Stimulated activated CD8-positive, alpha-beta memory T cell treated with anti-CD3 and anti-CD28 coated beads, Interleukin-7, amount 100 ng/mL, for 1 hour (primary cell): ENCODE measurements at places on chromosomes 12 and 14.

- no peak for DNase-seq
These were observed 47.6 kb downstream of the ANO4 start for GRCh38 chr12:100842156-100842555.

- no peak for DNase-seq
These were observed 37.0 kb upstream of the PMCH start for GRCh38 chr12:102234599-102234998.

DNA sequence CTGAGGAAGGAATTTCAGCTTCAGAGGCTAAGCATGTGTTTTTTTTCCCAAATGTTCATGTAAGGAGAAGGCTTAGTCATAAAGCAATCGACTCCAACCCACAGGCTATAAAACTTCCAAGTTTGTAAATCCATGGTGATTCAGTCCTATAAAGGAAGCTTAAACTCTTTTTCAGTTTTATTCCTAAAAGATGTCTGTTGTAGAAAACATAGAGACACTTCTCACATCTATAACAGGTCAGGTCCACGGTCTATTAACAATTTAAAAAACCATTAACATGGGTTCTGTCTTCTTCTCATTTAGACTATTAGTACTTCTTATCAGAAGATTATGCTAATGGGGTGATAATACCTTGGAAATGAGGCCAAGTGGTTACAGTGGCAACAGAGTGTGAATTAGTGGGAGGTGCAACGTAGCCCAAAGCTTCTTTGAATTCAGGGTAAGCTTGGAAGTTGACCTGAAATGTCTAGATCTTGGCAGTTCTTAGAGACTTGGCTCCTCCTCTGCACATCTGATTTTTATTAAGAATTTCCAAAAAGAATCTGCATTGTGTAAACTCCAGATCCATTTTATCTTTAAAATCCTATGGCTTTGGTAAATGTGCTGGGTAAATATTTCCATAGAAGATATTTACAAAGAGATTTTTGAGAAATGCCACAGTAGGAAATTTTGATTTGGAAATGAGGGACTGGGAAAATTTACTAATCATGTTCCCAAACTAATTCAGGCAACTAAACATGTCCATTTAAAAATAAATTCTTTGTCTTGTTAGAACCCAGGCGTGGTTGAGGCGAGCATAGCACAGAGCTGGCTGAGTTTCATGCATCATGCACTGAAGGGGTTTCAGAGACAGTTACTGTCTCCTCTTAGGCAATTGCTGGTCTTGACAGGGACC lies 86.4 kb downstream of the EML1 start:
- no peak for DNase-seq

- DNase-seq: no peak
These were observed 20.2 kb upstream of the CHGA start for GRCh38 chr14:92902726-92903125.

- no peak for DNase-seq
These were observed 174.8 kb upstream of the RTL1 start for GRCh38 chr14:101078170-101078891.

DNA sequence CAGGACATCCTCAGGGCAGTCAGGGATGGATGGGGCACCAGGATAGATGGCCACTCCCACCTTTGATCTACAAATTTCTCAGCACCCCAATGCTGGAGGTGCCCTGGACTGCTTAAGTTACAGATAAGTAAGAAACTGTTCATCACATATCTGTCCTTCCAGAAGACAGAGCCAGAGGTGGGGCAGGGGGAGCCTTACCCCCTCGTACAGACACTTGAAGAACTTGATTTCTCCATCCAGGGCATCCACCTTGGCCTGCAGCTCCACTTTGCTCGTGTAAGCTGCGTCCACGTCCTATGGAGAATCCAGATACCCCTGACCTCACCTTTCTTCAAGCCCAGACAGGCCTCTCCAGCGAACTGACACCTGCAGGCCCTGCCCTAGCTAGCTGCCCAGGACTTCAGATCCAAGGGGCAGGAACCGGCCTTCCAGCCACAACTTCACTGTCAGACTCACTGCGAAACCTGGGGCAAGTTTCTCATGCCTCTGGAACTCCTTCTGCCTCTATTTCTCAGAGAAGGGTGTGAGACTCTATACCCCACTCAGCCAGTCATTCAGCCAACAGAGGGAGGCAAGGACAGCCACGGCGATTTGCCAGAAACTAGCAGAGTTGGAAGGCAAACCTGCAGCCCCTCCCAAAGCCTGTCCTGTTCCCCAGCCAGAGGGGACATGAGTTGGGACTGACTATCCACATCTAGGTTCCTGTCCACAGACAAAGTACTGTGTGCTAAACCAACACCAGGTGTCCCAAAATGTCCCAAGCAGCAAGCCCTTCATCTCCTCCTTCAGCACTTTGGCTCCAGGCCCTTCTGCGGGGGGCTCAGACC lies 3.8 kb downstream of the KRT73 start:
- no peak for DNase-seq

GRCh38 chr14:68495101-68496039 lies 297.5 kb downstream of the ZFP36L1 start:
- no peak for DNase-seq

DNA sequence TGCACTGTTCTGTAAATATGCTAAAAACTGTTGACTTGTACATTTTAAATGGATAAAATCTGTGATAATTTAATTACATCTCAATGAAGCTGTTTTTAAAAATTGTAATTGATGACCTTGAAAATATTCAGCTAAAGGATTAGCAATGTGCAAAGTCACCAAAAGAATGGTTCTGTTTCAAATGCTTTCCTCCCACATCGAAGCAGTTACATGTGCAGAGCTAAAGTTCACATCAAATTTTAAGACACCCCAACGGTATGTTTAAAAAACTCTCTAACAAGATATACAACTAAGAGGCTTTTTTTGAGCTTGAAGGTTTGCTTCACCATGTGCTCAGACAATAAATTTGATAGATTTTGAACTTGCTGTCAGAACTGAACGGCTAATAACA lies 114.6 kb upstream of the KRAS start:
- DNase-seq: no peak

- no peak for DNase-seq
These were observed 4.8 kb downstream of the TULP3 start for GRCh38 chr12:2895511-2895910.

GRCh38 chr12:71135812-71136176 lies 22.0 kb downstream of the TSPAN8 start:
- DNase-seq: no peak

DNA sequence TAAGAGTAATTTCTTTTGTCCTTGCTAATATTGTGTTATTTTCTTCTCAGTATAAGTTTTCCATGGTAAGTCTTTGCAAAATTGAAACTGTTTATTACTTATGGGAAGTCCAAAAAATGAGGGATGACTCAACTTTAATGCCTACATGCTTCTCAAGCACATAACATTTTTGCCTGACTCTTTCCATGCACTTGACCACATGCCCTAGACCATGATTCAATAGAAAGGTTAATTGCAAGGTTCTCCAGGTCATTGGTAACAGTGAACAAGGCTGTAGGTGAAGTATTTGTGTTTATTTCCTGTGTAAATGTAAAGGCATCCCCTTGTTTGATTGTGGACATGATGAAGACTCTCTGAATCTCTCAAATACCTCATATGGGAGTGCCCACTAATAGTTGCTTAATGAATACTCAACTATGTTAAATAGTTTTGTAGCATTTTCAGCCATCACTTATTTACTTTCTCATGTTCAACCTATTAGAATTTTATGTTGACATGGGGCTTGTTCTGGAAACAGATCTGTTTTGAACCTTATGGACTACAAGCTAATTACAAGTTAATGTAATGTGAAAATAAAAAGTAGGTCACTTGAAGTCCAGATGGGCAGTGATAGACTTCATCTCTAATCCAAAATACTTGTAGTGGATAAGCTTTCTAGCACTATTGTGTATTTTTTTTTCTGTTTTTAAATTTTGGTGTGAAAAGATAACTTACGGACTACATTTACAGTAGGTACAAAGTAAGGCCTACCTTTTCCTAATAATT lies 131.7 kb downstream of the TMTC2 start:
- no peak for DNase-seq

DNA sequence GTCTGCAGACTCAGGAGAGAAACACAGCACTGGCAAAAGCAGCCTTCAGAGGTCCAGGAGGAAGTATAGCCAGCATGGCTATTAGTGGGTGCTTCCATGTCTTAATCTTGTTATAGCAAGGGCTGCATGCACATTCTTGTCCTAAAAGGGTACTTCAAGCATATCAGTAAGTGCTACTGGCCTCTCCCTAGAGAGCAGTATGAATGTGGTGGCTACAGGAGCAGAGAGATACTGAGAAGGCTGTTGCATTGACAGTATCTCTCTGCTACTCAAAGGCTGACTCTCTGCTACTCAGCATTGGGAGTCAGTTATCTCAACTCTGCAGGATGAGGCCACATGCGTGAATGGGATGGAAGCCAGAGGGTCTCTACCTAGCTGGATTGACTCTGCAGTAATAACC lies 2.0 kb downstream of the GARIN6 start:
- DNase-seq: no peak

- DNase-seq: no peak
These were observed 797 bp downstream of the UNG start for GRCh38 chr12:109098183-109098604.

DNA sequence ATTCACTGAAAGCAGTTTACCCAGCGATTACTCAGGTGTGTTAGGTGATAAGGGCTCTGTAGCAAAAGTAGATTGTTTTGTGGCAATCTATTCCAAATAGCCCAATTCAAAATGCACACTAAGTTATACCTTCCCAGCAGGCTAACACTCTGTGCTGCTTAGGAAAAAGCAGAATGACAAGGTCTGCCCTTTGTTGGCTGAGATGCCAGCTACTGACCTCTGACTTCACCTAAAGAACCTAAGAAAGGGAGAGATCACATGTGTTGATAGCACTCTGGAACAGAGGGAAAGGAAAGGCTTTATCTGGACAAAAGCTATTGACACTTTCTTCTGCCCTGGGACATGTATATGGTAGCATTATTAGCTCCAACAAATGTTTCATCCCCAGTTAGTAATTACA lies 402.3 kb downstream of the EGLN3 start:
- no peak for DNase-seq

DNA sequence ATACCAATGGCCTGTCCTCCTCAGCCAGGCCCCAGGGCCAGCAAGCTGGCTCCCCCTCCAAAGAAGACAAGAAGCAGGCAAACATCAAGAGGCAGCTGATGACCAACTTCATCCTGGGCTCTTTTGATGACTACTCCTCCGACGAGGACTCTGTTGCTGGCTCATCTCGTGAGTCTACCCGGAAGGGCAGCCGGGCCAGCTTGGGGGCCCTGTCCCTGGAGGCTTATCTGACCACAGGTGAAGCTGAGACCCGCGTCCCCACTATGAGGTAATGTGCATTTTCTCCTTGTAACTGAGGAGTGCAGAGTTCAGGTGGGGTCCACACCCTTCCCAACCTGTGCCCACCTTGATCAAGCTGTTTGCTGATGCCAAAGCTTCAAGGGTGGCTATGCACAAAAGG lies 23.4 kb downstream of the ACACB start:
- no peak for DNase-seq

GRCh38 chr12:81252228-81252627 lies 174.3 kb downstream of the ACSS3 start:
- DNase-seq: no peak

- no peak for DNase-seq
These were observed 18.1 kb downstream of the CAMKK2 start for GRCh38 chr12:121278169-121279070.

GRCh38 chr12:104057771-104058197 lies 6.5 kb upstream of the HCFC2 start:
- no peak for DNase-seq

DNA sequence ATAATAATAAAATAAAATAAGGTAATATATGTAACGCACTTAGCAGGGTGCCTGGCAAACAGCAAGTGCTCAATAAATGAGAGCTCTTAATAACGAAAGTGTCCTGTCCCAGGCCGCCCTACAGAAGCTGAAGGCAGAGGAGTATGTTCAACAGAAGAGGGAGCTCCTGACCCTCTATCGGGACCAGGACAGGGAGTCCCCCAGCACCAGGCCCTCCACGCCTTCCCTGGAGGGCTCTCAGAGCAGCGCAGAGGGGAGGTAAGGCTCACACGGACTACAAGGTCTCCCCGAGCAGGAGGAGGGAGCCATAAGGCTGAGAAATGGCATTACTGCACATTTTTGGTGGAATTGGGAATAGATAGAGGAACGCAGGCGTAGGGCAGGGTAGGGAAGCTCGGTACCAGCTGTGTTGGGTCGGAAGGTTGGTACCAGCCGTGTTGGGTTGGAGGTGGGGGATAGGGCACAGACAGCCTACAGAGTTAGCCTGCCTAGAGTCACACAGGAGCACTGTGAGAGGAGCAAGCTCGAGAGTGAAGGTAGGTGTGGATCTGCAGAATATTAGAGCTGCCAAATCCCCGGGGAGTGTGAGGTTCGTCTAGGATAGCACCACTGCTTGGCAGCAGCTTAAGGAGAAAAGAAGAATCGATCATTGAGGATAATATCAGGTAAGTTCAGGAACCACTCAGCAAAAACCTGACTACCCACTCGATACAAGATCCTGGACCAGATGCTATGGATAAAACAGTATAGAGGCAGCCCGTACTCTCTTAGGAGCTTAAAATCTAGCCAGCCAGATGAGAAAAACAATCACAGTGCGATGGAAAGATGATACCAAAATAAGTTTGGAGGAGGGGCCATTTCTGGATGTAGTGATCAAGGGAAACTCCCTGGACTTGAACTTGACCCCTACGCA lies 15.3 kb downstream of the TNFRSF1A start:
- no peak for DNase-seq

GRCh38 chr14:97177016-97177415 lies 379.8 kb downstream of the VRK1 start:
- DNase-seq: no peak

DNA sequence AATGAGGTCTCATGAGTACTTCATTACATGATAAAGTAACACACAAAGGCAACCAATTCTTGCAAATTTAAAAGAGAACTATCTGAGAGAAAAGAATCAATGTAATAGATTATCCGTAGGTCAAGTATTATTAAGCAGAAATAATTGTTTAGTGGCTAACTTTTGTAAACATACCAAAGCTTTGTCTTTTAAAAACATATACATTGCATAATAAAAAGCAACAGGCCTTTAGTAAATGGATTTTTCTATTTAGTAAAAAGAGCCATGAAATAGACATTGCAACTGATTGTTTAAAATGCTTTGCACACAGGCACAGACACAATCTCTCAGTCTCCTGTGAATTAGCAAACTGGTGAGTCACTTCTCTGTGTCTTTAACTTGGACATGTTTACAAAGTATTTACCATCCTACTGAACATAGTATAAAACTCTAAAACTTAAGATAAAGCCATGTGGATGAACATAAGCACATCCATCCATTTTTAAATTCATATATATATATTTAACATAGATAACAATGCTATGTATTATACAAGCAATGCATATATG lies 518.7 kb upstream of the MGAT4C start:
- DNase-seq: no peak

GRCh38 chr14:61360796-61361525 lies 39.6 kb downstream of the PRKCH start:
- no peak for DNase-seq

DNA sequence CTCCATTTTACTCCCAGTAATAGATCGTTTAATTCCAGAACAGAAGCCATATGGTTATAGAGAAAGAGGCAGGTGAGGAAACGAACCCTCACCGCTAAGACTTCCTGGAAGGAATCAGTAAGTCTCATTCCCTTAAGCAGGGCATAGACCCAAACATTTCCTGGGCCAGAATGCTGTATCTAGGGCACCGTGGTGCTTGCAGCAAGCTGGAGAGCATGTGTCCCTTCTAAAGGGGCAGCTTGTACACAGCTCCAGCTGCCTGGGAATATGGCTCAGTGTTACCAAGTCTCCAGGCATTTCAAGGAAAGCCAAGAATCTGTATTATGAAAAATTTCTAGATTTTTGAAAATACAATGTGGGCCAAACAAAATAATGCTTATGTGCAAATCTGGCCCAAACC lies 73.4 kb downstream of the PPM1H start:
- DNase-seq: no peak
